ENCODE measurements at places on chromosomes 6 and 20.

GRCh38 chr20:4869290-4870193 is 131.8 kb downstream of the SLC23A2 start:
- peak; percentile 95 for DNase-seq

GRCh38 chr20:62577490-62577836 is 64.8 kb upstream of the SLCO4A1 start:
- DNase-seq = no peak

DNA sequence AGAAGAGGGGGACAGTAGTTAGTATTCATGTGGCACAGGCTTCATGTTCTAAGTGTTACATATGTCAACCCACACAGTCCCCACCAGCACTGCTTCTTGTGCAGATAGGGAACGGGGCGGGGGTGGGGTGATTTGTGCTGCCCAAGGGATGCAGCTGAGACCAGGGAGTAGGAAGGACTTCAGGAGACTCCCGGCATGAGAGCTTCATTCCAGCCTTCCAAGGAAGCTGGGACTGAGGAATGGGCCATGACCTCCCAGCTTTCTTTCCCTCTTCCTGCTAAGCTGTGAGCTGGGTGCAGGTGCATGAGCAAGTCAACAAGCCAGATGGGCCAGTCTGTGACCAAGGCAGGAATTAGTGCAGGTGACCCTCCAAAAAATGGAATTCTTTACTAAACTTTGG is 9.2 kb downstream of the BEND3 start:
- no peak for DNase-seq

DNA sequence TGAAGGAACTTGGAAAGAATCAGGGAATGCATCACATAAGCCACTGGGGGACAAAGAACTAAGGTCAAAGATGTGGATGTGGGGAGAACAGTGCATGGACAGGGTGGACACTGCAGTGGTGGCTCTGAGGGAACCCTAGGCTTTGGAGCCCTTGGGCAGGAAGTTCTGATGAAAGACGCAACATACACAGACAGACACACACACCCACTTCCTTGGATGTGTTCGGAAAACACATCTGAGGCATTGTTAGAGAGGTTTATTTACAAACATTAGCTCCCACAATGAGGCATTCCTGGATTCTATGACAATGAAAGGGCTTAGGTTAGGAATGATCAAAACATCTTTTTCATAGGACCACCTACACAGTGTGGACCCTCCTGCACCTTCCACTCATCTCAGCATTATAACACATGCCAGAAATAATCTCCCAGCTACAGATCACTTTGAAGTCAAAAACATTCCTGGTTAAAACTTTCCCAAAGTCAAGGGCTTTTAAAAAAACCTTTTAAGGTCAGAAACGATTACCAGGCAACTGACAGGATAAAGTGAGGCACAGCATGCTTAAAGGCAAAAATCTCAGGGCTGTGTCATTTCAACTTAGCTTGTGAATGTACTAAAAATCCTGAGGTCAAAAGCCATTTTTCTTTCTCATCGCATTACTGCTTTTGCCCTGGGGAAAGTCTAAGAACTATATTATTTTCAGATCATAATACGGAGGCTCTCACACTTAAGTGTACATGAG is 6.4 kb upstream of the METTL24 start:
- DNase-seq = no peak

GRCh38 chr6:82712826-82713225 is 349.2 kb downstream of the TPBG start:
- DNase-seq = no peak

DNA sequence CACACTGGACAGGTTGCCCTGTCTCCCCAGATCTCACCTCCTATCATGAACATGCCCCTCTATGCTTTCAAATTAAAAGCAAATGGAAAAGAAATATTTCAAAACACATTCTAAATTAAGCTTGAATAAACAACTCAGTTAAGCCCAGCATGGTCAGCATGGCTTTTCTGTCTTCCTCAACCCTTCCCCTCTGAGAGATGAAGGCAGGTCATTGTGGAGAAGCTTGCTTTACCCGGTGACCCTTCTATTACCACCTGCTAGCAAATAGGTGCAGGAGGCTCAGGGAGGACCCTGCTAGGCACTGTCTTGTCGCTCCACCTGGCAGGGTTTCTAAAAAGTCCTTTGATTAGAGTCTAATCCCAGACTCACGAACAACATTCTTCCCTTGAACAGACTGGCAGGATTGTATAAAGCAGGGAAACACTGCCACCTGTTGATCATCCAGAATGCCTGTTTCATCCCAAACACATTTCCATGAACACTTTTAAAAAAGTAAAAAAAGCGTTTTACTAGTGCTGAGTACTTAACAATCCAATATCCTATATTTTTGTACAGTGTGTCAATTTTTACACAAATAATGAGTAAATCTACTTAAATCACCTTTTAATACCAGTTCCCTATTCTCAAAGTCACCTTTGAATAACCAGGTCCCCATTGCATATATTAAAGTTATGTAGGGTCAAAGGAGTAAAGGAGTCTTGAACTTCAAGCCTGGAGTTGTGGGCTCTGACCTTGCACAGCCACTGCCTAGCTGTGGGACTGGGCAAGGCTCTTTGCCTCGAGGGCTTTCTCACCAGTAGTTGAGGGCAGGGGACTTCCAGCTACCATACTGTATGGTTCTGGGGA is 75.5 kb downstream of the GPR6 start:
- DNase-seq = peak; percentile 21

- no peak for DNase-seq
Measured at GRCh38 chr6:135115834-135116233, 61.2 kb upstream of the HBS1L start.

DNA sequence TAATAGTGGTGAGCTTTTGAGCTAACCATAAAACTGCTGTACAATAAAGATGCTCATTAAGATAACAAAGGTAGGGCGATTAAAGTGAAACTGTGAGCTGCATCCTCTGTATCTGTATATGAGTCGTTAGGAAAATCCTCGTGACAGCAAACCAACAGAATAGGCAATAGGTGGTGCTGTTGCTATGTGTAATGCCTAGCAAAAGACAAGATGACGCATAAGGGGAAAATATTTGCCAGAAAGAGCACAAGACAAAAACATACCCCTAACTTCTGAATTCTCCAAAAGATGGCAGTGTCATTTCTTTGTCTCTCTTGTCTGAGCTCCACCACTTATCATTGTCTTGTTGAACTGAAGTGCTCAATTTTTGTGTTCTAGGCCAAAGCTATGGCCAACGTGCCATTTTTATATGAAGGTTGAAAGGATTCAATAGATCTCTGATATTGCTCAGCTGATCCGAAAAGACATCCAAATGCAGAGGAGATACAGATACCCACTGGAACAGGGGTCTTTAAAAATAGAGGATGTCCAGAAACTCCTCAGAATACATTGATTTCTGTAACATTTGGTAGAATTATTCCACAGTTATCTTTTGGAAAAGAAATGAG is 56.3 kb upstream of the ANKEF1 start:
- DNase-seq = peak; percentile 77

DNA sequence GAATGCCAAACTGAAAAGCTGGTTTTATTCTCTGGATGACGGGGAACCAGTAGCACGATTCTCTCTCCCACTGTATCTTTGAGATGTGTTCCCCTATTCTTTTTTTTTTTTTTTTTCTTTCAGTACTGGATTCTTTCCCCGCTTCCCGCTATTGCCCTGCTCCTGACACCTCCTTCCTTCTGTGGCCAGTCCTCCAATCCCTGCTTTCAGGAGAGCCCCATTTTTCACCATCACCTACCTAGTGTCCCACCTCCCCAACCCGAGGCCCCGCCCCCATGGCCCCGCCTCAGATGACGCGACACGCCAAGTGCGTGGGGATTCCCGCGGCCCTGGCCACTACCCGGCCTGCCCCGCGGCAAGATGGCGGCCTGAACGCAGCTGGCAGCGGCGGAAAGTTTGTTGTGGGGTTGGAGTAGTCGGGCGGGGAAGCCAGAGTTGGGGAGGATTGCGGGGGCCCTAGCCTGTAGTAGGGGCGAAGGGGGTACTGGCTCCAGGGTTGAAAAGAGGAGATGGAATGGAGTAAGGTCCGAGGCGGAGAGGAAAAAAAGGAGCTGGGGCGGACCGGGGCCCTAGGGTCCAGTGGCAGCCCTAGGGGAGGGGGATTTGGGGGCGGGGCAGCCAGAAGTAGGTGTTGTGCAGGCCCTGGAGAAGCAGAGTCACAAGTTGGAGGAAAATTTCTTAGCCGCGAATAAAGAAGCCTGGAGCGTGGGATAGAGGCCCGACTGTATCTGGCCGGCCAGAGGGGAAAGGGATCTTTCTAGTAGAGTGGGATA is at the start of gene TJAP1:
TJAP1 (plus strand) TSS at position 336 of the 773 bp plus-strand sequence. CDS start 21,432 bp downstream, outside the sequence.
- no peak for DNase-seq

- no peak for DNase-seq
Measured at GRCh38 chr6:6479785-6480184, 108.7 kb upstream of the LY86 start.
